ENCODE measurements at places on chromosomes 7 and 10.

GRCh38 chr7:108723381-108723814 lies 153.7 kb downstream of the DNAJB9 start:
- DNase-seq, result no peak

GRCh38 chr10:110498087-110498981 lies 627 bp downstream of the DUSP5 start:
- no peak for DNase-seq

DNA sequence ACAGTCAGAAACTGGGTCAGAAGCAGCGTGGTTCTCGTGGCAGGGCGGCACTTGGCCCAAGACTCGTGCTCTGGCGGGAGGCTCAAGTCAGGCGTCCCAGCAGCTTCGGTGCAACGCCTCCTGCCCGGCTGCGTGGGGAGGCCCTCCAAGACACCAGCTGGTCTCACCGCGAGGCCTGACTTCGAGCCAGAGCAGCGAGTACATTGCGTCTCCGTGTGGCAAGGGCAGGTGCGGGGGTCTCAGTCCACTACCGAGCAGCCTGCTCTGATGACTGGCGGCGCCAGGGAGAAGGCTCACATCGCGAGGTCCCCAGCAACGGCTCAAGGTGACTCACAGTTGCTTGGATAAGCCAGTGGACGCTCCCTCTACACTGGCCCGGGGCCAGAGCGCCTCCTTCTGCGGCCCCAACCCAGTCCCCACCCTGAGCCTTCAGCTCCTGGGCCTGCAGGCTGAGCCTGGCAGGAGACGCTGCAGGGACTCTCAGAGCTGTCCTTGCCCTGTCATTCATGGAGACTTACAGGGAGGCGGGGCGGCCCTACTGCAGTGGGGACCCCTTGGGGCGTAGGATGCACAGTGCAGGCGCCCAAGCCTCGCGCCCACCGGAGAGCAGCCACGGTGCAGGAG lies 41.9 kb upstream of the PRKAR1B start:
- DNase-seq, result no peak

GRCh38 chr10:72976886-72977285 lies 22.3 kb upstream of the PLA2G12B start:
- DNase-seq, result no peak
